ENCODE measurements at places on chromosomes 2 and 18.

DNA sequence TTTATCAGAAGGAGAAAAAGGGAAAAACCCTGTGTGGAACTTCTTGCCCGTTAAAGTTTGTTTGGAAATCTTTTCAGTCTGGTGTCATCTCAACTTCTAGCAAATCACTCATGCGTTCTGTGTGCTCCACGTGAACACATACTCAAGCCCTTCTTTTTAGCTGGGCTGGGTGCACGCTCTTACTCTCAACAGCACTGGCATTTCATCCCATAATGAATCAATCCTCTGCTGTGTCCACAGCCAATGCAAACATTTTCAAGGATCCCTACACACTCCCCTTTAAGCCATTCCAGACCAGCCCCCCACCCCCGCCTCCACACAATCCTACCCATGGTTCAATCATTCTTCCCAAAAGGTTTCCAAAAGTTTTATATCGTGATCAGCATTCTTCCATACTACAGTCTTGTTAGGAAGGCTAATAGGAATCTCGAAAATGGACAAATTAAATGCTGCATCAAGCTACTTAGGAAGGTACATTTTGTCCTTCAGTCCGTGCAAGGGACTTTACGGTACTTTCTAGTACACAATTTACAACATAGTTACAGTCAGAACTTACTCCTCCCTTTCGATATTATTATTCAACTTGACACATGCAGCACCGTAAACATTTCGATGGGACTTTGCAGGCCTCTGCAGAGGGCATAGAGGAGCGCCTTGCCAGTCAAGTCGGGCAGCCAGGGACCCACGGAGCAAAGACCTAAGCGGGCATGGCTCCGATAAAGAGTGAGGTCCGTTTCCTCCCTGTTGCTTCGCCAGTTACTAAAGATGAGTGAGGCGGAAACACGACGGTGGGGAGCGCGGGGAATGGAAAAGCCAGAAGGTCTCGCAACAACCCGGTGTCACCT lies 1.4 kb downstream of the PTGR3 start:
- DNase-seq, result no peak

GRCh38 chr18:55522011-55522410 lies 66.0 kb downstream of the TCF4 start:
- peak; percentile 20 for DNase-seq

- no peak for DNase-seq
Measured at GRCh38 chr2:34734042-34734441, 1134.9 kb upstream of the FAM98A start.

DNA sequence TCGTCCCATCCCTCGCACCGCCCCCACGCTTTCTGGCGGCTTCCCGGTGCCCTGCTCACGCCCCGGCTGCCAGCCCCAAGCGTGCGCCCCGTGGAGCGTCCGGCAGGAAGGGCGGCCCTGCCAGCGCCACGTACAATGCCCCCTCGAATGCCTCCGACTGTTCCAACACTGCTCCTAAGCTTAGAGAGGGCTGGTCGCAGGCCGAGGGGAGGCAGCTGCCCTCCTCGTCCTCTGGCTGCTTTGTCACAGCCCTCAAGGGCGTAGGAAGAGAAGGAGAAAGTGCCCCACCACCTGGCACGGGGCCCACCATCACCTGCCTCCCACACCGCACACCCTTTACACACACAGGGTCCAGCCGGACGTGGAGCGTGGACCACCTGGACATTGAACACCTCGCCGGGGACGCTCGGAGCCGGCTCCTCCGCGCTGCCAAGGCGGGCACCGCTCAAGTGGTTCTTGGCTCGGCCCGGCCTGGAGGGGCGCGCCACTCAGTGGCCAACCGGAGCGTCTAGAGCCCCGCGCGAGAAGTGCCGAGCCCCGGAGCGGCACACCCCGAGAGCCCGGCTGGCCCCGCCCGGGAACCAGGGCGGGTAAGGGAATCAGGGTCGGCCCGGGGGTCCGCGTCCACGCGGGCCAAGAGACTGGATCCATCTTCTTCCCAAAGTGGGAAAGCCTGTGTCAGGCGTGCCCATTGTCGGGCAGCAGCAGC lies 830 bp downstream of the DNER start:
- DNase-seq, result peak; percentile 16

DNA sequence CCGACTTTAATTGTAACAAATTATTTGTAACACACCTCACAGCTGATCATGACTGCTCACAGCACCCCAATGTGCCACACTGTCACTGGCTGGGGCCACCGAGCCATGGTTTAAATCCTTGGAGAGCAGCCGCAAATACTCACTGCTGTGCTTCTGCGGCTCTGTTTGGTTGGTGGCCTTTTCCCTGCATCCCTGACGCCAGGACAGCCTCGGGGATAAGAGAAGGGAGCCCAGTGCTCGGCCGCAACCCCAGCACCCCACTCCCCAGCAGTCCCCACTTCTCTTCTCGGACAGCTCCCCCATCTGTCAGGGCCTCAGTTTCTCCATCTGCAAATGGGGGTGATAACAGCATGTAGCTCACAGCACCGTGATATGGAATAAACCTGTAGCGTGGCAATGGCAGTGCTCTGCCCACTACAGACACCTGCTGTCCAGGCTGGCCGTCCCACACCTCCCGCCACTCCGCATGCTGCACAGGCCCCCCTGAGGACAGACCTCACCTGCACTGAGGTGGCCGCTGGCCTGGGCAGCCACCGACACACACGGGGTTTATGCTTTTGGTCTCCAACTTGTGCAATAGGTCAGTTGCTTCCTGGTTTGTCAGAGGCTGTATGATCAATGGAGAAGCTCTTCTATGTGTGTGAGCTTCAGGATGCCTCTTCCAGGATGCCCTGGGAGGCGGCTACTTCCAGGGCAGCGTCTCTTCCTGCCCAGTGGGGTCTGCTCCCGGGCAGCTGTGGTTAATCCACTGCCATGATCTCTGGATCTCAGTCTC lies 87.1 kb downstream of the NDUFA10 start:
- DNase-seq, result no peak

DNA sequence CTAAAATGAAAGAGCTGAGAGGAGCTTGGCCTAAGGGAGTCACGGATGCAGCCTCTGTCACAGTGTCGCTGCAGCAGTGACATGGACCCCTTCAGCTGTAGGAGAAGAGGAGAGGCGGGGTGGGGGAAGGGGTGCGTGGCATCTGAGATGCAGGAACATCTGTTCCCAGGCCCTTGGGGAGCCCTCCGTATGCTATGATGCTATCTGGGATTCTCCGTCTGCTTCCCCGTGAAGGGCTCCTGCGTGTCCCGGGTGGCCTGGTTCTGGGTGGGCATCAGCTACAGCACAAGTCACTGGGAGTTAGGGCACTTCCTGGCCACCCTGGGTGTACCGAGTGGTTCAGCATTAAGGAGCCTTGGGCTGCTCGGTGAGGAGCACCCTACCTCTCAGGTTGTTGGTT lies 35.6 kb upstream of the B3GNT7 start:
- DNase-seq, result no peak

GRCh38 chr2:2653231-2653630 lies 322.2 kb upstream of the MYT1L start:
- no peak for DNase-seq

DNA sequence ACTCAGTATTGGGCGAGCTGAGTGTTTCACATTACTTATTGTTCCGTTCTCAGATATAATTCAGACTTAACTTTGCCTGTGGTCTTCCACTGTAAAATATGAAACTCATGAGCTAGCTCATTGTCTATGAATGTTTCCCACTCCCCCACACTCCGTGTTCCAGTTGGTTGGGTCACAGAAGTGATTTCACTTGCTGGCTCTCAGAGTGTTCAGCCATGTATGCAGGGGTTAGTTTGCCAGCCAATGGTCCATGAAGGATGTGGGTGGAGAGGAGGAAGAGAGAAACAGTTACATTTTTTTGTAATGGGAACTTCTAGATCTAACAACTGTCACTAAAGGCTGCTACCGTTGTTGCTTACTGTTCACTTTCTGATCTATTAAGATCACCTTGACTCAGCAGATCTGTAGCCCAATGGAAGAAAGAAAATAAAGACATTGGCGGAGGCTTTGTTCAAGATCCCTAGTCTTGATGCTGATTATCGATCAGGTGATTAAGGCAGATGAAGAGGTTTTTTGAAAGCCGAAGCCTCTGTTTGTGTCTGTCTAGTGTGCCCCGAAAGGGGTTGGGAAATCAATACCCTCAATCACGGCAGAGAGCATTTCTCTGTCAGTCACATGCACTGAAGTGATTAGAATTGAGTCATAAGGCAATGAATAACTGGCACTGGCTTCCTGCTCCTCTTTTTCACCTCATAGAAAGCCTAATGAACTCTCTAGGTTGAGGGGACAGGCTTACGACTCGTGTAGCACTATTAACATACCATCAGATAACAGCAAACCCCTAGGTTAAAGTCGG lies 279.7 kb upstream of the FIGN start:
- DNase-seq, result no peak

GRCh38 chr2:59866436-59866835 lies 687.0 kb downstream of the BCL11A start:
- DNase-seq, result no peak

DNA sequence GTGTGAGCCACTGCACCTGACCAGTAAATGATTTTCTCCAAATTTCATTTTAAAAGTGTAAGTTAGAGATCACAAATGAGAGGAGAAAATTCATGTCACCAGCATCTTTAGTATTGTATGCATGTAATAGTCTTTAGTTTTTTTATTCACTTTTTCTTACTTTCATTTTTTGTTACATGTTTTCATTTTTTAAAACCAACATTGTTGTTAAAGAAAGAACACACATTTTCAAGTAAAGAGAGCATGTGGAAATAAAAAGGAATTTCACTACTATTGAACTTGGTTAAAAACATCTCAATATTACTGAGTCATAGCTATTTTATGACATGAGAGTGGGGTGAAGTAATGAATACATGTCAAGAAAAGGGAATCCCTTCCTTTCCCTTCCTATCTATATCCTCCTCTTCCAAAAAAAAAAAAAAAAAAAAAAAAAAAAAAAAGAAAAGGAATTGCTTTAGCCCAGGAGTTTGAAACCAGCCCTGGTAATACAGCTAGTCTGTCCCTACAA lies 29.1 kb upstream of the PMAIP1 start:
- no peak for DNase-seq

DNA sequence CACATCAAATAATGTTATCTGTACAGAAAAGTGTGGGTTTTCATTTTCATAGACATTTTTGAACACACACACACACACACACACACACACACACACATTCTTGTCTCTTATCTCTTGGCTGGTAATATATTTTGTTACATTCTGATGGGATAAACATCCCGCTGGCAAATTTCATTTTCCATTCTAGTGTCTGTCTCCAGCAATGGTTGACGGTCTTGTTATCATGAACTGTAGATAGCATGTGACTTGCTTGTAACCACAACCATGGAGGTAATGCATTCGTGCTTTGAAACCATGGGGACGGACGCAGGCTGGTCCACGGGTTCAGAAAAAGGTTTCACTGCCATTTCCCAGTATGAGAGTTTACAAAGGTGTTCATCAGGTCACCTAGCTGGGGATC lies 156.4 kb downstream of the PPP1R1C start:
- DNase-seq, result no peak

GRCh38 chr18:70653671-70654070 lies 364.8 kb downstream of the SOCS6 start:
- no peak for DNase-seq

DNA sequence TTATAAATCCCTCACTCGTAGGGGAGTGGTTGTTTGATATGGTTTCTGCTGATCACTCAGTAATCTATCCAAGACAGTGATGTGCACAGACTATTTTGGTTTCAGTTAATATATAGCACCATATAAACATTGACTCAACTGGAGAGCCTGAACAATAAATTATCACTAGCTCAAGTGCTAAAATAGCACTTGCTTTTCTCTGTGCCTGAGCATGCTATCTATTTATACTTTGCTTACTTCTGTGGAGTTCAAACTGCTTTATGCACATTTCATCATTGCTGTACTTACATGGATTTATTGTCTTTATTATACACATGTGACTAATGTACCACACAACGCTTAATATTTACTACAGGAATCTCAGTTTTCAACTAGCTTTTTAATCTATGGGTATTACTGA lies 133.6 kb downstream of the BCL2 start:
- DNase-seq, result no peak

GRCh38 chr18:35616664-35617423 lies 35.3 kb downstream of the GALNT1 start:
- peak; percentile 70 for DNase-seq

DNA sequence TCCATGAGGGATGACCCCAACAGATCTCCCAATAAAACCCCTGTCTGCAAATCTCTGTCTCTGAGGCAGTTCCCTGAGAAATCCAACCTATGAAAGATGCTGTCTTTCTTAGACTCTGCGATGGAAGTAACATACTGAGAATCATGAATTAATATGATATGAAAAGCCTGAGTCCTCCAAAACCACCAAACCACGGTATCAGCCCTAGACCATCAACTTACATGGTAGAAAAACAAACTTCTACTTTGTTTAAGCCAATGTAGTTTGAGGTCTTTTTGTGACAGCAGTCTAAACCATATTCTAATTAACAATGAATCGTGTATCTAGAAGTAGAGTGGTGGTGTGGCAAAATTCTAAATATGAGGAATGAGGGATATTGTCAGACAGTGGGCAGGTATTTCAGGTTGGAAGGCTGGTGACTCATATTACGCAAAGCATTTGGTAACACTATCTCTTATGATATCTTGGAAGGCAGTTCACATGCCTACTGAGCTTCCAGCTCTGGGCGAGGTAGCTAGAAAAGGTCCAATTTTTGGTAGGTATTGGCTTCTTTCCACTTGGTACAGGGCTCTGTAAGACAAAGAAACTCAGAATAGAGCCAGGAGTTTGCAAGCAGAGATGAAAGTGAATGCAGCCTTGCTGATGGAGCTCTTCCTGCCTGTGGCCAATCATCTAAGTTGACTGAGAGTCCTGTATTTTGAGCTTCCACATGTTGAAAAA lies 215.8 kb downstream of the ZFP36L2 start:
- DNase-seq, result no peak

- no peak for DNase-seq
Measured at GRCh38 chr18:39172695-39173421, 1607.3 kb upstream of the CELF4 start.

GRCh38 chr18:13266218-13267100 lies 47.9 kb downstream of the LDLRAD4 start:
- DNase-seq, result no peak

DNA sequence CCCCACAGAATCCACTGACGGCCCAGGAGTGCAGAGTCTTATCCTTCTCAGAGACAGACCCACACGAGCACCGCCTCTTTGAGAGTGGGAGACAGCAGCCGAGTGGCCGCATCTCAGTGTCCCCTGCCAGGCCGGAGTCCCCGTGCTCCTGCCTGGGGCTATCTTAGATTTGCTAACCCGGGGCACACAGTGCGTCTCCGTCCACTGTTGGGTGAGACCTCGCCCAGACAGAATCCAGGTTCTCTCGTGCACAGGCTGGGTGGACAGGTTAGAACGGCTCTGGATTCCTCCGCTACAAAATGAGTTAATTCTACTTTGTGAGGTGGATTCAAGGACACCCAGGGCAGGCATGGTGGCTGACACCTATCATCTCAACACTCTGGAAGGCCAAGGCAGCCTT lies 88.3 kb downstream of the ZNF516 start:
- no peak for DNase-seq

DNA sequence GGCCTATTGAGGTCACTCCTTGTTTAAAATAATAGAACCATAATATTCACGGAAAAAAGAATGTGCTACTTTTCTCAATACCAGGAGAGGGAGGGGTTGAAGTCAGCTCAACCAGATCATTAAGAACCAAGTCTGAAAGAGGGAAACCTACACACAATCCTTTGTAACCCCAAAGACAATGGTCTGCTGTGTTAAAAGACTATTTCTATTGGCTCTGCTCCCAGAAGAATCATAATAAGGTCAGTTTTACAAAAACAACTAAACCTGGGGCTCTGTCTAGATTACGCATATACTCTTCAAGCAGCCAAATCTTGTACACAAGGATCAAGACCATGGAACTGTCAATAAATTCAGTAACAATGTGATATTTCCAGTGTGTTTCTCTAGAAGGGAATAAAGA lies 177.2 kb upstream of the CRIM1 start:
- DNase-seq, result no peak

- DNase-seq, result no peak
Measured at GRCh38 chr18:13067124-13067523, 76.0 kb downstream of the CEP192 start.
